ENCODE measurements at places on chromosomes 13 and 19.

DNA sequence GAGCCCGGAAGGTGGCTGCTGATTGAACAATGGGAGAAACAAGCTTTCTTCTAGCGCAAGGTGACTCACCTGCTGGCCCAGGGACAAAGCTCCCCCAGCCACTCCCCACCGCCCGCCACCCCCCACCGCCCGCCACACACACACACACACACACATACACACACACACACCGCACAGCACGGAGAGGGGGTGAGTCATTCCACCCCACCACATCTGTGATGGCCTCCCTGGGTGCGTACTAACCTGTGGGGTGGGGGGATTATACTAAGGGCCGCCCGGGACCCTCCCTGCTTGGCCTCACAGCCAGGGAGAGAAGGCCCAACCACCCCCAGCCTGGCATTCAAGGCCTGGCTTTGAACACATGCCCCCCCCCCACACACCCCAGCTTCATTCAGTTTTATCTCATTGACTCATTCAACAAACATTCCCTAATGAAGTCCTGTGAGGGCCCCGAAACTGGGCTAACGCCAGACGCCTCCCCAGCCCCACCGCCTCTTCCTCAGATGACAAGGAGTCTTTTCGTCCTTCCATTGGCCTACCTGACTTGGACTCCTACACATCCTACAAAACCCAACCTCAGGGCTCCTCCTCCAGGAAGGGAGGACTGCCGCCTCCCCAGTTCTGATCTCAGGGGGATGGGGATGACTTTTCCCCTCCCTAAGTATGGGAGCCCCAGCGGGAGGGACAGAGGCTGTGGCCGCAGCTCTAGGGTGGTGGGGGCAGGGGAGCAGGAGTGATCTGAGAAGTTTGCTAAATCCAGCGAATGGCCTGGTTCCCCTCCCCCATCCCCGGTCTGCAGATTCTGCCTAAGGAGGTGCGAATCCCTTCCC, 5.8 kb upstream of the ONECUT3 start:
- DNase-seq, result no peak

- no peak for DNase-seq
These were observed 3.6 kb upstream of the REXO1 start for GRCh38 chr19:1851654-1852580.

DNA sequence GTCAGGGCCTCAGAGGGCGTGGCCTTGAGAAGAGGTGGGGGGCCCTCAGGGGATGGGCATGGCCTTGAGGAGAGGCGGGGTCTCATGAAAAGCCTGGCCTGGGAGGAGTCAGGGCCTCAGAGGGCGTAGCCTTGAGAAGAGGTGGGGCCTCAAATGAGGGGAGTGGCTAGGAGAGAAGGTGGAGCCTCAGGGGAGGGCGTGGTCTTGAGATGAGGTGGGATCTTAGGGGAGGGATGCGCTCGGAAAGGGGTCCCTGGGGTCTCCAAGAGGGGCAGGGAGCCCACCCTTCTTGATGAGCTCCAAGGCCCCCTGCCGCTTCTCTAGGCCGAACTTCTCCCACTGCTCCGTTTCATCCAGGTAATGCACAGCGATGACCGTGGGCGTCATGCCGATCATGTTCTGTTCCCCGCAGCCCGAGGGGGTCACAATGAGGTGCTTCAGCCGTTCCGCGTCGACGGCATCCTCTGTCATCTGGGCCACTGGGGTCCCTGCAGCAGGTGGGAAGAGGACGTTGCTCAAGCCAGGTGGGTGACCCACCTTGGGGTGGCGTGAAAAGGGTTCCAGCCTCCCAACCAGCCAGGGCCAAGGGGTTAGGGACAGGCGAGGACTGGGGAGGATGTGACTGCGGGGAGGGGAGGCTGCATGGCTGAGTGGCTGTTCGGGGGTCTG, 24.3 kb upstream of the TNFSF14 start:
- DNase-seq, result no peak

GRCh38 chr13:50125554-50126262, 110.5 kb downstream of the KCNRG start:
- no peak for DNase-seq

DNA sequence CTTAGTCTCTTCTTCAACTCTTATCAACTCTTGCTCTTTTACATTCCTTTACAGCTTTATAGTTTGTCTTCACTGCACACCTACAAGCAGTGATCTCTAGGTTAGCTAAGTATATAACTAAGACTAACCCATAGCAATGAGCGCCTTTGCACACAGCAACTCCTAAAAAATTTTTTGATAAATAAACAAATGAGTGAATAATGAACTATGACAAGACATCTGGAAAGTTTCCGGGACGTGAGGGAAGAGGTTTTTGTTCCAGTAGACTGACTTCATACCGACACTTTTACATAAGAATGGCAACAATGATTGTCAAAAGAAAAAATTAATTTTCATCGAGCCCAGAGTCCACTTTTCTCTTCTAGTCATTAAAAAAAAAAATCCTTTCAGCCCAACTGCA, 98.3 kb downstream of the ELF1 start:
- no peak for DNase-seq

DNA sequence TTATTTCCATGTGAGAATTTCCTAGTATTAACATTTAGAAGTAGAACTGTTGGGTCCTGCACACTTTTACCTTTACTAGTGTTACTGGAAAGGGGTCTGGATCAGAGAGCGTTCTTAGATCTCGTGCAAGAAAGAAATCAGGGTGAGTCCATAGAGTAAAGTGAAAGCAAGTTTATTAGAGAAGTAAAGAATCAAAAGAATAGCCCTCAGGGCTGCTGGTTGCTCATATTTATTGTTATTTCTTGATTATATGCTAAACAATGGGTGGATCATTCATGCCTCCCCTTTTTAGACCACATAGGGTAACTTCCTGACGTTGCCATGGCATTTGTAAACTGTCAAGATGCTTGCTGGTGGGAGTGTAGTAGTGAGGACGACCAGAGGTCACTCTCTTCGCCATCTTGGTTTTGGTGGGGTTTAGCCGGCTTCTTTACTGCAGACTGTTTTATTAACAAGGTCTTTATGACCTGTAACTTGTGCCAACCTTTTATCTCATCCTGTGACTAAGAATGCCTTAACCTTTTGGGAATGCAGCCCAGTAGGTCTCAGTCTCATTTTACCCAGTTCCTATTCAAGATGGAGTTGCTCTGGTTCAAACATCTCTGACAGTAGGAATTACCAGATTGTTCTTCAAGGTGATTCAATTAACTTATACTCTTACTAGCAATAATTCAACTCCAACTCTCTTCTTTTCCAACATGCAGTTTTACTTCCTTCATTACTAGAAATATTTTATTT, 27.4 kb downstream of the NDFIP2 start:
- DNase-seq, result no peak

- DNase-seq, result no peak
These were observed 479.1 kb downstream of the FOXO1 start for GRCh38 chr13:40187324-40187795.

DNA sequence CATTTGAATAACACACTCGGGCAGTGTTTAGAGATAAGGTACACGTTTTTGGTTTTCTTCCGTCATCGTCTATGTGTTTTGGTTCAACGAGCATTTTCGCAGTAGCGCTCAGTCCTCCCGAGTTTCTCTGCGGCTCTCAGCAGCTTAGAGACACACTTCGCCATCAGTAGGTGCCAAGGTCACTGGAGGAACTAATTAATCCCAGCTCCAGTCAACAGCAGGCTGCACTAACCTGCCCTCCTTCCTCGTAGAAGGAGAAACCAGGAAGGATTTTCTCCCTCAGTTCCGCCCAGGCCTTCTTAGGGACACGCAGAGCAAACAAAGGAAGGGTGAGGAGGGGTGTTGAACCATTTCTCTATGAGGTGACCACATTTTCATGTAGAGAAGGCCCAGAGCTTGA, 12.6 kb downstream of the MBNL2 start:
- DNase-seq, result no peak

GRCh38 chr13:99382428-99383133, 75.4 kb upstream of the GPR183 start:
- no peak for DNase-seq

GRCh38 chr19:40576151-40576584, 505 bp upstream of the SHKBP1 start:
- no peak for DNase-seq

- no peak for DNase-seq
These were observed 3.5 kb downstream of the SLC7A9 start for GRCh38 chr19:32866061-32866460.

DNA sequence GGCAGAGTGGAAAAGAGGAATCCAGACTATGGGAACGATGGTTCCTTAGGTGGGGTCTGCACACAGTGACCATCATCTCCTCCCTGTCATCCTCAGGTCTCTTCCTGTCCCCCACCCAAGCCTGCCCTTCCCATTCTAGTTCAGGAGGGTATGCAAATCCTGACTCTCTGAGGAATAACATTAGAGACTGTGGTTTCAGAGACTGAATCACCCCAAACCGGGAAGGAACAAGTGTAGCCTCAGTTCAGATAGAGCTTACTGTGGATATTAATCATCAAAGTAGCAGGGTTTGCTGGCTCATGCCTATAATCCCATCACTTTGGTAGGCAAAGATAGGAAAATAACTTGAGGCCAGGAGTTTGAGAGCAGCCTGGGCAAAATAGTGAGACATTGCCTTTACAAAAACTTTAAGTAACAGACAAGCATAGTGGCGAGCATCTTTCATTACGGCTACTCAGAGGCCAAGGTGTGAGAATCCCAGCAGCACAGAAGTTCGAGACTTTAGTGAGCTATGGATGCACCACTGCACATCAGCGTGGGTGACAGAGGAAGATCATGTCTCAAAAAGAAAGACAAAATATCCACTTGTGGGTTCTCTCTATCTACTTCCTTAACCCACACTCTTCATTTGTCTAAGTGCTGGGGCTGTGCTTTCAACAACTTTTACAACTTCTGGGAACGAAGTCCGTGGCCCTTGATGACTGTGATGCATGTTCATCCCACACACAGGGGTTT, 19.3 kb upstream of the LGALS13 start:
- no peak for DNase-seq

DNA sequence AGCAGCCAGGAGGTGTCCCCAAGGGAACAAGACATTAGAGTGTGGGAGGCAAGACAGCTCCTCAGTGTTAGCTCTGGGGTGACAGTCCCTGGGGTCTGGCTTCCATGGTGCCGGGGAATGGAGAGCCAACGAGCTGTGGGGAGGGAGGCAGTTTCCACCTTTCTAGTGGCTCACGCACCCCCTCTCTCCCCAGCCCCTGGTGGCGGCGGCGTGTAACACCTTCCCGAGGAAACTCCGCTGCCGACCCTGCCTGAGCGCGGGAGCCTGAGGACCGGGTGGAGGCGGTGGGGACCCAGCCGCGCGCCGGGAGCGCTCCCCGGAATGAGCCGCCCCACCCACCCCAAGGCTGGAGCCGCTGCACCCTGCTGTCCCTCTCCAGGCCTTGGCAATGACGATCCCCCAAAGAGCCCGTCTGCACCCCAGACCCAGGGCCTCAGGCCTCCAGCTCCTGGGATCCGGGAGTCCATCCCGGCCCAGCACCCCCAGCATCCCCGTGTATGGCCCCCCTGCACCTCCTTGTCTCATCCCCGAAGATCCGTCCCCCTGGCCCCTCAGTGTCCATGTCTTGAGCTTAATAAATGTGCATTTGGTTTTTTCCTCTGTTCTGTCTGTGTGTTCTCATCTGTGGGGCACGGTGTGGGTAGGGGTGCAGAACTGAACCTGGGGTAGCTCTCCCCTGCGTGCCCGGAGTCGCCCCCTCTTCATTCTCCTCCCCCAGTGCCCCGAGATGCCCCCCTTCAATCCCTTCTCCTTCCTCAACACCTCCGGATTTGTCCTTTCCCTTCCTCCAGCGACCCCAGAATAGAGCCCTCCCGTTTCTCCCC, 622 bp upstream of the FXYD5 start:
- DNase-seq, result peak; percentile 77

- no peak for DNase-seq
These were observed 8.7 kb downstream of the CCDC169 start for GRCh38 chr13:36288794-36289391.

DNA sequence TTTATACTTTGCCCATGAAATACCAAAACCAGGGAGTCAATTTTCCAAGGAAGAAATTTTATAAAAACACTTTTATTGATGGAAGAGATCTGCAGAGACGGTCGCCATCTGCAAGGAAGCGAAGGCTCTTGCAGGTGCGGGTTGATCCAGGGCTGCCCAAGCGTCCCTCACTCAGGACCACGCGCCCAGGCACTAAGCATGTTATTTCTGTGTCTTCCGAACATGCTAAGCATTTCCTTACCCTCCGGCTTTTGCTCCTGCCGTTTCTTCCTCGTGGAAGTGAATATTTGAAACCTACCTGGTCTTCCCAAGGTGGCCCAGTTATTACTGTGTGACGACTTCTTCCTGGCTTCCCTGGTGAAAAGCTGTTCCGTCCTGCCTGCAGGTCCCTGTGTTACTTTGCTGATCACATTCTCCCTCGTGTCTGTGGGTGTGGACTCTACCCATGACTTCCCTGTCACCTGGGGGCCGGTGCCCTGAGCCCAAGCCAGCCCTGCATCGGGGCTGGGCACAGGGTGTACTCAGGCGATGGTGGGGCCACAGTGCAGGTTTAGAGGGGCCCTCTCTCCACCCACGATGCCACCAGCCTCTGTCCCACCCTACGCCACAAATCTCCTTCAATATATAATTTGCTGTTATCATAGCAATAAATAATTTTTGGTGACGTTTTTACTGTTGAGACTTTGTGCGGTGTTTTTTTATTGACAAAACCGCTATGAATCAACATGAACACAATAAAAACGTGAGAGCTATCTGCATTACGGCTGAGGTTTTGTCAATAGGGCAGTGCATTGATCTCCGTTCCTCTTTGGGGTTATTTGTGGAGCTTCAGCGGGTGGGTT, 119.4 kb downstream of the URI1 start:
- no peak for DNase-seq

GRCh38 chr13:40197936-40198595, 468.4 kb downstream of the FOXO1 start:
- DNase-seq, result no peak

DNA sequence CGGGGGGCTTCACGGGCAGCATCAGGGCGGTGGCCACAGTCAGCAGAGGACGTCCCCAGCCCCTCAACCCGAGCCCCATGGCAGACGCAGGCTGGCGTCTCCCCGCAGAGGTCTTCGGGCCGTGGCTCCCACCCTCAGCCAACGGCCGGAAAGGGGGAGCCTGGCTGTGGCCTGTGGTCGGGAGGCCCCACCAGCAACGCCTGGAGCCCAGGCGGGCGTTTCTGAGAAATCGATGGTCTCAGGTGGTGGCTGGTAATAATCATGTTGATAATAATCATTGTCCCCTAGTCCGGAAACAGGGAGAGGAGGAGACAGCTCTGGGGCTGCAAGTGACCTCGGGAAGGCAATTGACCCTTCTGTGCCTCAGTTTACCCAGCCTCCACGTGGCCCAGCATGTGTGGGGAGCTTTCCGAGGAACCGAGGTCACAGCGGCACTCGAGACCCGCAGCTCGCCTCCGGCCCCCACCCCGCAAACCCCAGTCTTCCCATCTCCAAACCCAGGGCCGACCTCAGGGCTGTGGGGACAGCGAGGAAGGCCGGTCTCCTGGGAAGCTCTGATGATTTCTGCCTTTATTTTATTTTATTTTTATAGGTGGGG, at the start of gene PRSS57:
Gene PRSS57 (minus strand): TSS at position 101 of the 598 bp plus-strand sequence. CDS start 22 bp downstream, at position 79.
- no peak for DNase-seq

DNA sequence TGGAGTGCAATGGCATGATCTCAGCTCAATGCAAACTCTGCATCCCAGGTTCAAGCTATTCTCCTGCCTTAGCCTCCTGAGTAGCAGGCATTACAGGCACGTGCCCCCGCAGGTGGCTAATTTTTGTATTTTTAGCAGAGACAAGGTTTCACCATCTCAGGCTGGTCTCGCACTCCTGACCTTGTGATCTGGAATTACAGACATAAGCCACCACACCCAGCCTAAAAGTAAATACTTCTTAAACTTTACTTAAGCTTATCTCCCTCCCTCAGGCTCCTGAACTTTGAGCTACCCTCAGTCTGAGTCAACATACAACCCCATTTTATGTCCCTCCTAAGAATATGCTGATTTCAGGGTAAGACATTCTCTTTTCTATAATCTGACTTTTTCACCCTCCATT, 66.1 kb downstream of the ZNF486 start:
- DNase-seq, result no peak

GRCh38 chr19:10871711-10872545, 575 bp downstream of the CARM1 start:
- DNase-seq, result no peak
